Activated gamma-delta T cell treated with Interleukin-2 at 50 U/mL for 16 hours (primary cell): ENCODE measurements at places on chromosomes 13 and 19.

GRCh38 chr19:20662421-20663105 is 1.2 kb upstream of the ZNF626 start:
- no peak for DNase-seq

GRCh38 chr13:24052547-24053518 is 107.7 kb upstream of the SPATA13 start:
- no peak for DNase-seq

GRCh38 chr13:50152655-50153309 is 137.5 kb downstream of the KCNRG start:
- DNase-seq, result no peak

DNA sequence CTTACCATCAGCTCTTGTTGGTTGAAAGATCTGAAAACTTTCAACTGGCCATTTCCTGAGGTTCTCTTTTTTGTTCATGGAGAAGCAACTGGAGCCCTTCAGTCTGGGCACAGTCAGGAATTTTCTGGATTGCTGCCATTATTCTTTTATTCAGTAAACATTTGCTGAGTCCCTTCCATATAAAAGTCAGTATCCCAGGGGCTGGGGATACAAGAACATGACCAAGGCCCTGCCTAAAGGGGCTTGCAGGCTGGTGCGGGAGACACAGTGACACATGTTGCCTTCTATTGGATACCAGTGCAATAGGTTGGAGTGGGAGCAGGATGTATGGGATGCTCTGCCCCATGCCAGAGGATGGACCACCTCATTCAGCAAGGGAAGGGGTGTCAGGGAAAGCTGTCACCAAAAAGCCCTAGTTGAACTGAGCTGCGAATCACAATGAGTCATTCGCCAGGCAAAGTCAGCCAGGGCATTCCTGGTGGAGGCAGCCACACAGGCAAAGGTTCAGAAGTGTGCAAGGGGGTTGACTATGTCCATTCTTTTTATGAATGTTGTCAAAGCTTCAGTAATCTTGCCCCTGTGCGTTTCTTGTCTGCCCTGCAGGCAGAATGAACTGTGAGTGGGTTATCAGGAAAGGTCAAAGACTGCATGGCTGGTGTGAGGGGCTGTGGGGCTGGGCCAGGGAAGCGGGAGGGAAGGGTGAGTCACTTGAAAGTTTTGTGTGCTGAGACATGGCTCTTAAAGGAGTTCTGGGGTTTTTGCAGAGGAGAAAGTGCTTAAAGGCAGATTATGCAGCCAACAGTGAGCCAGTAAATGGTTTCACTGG is 395.9 kb downstream of the KCNRG start:
- no peak for DNase-seq

- no peak for DNase-seq
Measured at GRCh38 chr19:17211547-17212446, 3.4 kb upstream of the USE1 start.

GRCh38 chr19:14715841-14716240 is 26.0 kb downstream of the ZNF333 start:
- DNase-seq, result no peak

DNA sequence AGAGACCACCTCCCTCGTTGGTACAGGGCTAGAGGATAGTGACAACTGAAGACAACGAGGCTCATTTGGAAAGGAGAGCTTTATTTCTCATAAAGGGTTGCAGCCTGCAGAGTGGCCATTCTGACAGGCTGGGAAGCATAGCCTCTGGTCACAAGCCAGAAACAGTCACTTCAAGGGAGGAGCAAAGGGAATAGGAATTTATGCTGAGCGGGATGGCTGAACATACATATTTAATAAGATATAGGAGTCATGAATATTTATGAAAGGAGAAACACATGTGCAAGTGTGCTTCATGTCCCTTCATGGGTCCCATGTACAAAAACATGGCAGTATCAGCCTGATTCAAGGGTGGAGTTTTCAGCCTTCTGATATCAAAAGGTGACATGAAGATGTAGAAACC is 27.1 kb upstream of the URI1 start:
- no peak for DNase-seq

GRCh38 chr19:29628661-29629385 is 22.7 kb downstream of the POP4 start:
- no peak for DNase-seq
